ENCODE measurements at places on chromosomes 4 and X. TPM values are rescaled to one million over a fixed set of nuclear protein-coding genes. Genes with fewer than 3 reads are reported as not detected.

DNA sequence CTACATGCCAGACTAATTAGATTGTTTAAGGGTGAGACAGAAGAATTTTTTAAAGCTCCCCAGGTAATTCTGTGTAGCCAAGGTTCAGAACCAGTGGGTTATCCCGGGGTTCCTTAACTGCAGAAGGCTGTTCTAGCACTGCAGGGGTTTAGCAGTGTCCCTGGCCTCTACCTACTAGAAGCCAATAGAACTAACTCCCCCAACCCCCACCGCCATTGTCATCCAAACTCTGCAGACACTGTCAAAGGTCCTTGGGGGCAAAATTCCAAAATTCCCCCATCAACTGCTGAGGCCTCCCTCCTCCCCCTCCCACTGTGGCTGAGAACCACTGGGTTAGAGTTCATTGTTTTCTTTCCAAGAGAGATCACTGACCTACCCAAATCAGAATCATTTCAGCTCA is 66.4 kb downstream of the MOSPD2 start:
- DNase-seq = no peak

- no peak for DNase-seq
These were observed 157.6 kb downstream of the RASL11B start for GRCh38 chr4:53019485-53020382.

GAGE12J gene
- not detected for total RNA-seq

SMIM10 gene
- total RNA-seq = 3.2 TPM

DNA sequence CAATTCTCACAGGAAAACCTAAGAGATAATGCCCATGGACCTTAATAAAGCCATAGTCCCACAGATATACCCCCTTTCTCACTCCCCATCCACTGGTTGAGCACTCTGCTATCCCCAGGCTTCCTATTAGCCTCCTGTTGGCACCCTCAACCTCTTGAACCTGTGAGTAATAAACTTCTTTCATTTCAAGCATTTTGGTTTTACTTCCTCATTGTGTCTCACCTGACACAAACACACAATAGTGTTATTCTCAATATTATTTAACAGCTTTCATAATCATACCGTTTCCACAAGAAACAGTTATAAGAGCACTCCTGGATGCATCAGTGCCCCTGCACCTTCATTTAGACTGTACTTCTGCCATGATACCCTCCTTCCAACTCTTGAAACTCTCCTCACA is 56.8 kb downstream of the TRPC5 start:
- DNase-seq = no peak

CENPVL1 gene
- total RNA-seq = not detected

DNA sequence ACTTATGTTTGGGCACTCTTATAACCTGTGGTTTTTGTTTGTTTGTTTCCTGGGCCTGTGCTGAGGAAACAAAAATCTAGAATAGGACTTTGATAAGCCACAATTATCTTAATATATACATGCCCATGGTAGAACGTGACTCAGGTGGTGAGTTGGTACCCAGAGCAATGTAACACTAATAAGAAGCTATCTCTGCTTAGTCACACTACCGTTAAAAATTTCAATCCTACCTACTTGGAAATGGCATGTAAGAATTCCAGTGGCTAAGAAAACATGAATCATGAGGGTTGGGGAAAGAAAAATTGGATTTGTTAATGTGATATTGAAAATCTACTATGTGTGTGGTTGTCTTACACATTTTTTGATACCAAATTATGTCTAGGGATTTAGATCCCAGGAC is 30.5 kb upstream of the ADGRG2 start:
- no peak for DNase-seq

GRCh38 chr4:155339588-155339987 is 37.2 kb downstream of the MAP9 start:
- DNase-seq = no peak

MTCP1 gene
- 11.3 TPM for total RNA-seq
